Naive thymus-derived CD8-positive, alpha-beta T cell (primary cell): ENCODE measurements at places on chromosomes 2 and 18.

GRCh38 chr2:99850084-99850710 lies 292.2 kb downstream of the AFF3 start:
- peaks cover 4% of the 10 kb centered on the region for H3K27me3 ChIP-seq
- no peaks in the 10 kb centered on the region for H3K36me3 ChIP-seq
- no peak overlapping the region for H3K27ac ChIP-seq
- no peak for DNase-seq

GRCh38 chr2:1814616-1815015 lies 70.3 kb upstream of the PXDN start:
- DNase-seq, result no peak
- no peak overlapping the region for H3K4me3 ChIP-seq
- no peak overlapping the region for H3K27ac ChIP-seq
- no peaks in the 10 kb centered on the region for H3K36me3 ChIP-seq
- peaks cover 2% of the 10 kb centered on the region for H3K27me3 ChIP-seq
- no peaks in the 10 kb centered on the region for H3K4me1 ChIP-seq

DNA sequence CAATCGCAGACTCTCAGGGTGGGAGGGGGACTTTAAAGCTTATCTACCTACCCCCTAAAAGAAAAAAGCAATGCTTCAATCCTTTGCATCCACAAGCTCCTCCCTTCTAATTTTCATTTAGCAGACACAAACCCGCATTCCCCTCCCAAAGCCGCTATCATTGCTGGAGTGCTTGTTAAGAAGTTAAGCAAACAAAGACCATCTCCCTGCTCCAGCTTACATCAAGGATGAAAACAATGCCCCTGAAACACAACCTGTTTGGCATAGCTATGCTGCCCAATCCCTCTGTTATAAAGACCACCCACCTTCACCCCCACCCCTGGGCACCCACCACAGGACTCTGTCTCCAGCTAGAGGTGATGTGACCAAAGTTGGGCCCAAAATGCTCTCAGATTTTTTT lies 33.0 kb downstream of the REEP1 start:
- no peaks in the 10 kb centered on the region for H3K4me1 ChIP-seq
- H3K27ac ChIP-seq, result no peak overlapping the region
- no peaks in the 10 kb centered on the region for H3K36me3 ChIP-seq
- H3K4me3 ChIP-seq, result no peak overlapping the region
- DNase-seq, result no peak
- H3K27me3 ChIP-seq, result peaks cover 18% of the 10 kb centered on the region

- DNase-seq, result no peak
- H3K4me1 ChIP-seq, result peaks cover 22% of the 10 kb centered on the region
- no peak overlapping the region for H3K27ac ChIP-seq
These were observed 3.6 kb upstream of the RUFY4 start for GRCh38 chr2:218065239-218066006.

- H3K4me1 ChIP-seq, result no peaks in the 10 kb centered on the region
- H3K36me3 ChIP-seq, result no peaks in the 10 kb centered on the region
- no peaks in the 10 kb centered on the region for H3K27me3 ChIP-seq
- H3K4me3 ChIP-seq, result no peak overlapping the region
These were observed 167.4 kb downstream of the PTGR3 start for GRCh38 chr18:75041586-75041985.
